AG04449 (cell line): ENCODE measurements at places on chromosomes 12 and 14.
A peak's percentile ranks its signal among the peaks of the same experiment; 100 is the strongest.

- no peak for DNase-seq
Measured at GRCh38 chr12:131721548-131721947, 10.7 kb downstream of the SFSWAP start.

- no peak for DNase-seq
Measured at GRCh38 chr14:88045705-88046104, 40.8 kb downstream of the GPR65 start.

GRCh38 chr12:68505970-68506369 is 104.7 kb upstream of the RAP1B start:
- DNase-seq, result no peak

- DNase-seq, result no peak
Measured at GRCh38 chr14:99395909-99396530, 84.6 kb downstream of the SETD3 start.

- no peak for DNase-seq
Measured at GRCh38 chr12:46783871-46784270, 41.9 kb downstream of the SLC38A4 start.

GRCh38 chr14:24130717-24131548 is 474 bp downstream of the FITM1 start:
- no peak for DNase-seq

- no peak for DNase-seq
Measured at GRCh38 chr12:69423037-69423905, 46.9 kb upstream of the FRS2 start.

DNA sequence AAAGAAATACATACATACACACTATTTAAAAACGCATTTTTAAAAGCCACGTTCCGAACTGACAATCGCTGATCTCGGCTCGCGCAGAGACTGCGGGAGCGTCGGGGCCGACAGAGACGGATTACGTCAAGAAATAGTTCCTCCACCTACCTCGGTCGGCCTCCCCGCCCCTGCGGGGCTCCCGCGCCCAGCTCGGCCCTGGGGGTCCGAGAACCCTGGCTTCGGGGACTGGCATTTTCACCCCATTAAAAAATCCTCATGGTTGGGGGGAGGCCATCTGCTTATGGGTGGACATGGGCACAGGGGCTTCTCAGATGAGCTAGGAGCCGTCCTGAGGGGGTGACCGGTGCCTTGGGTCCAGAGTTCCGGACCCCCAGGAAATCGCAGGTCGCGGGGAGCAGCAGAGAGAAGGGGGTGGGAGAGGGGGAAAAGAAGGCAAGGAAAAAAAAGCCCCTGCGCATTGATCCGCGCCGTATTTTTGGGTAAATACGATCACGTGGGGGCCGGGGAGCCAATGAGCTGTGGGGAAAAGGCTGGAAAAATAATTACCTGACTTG is 324 bp upstream of the HOXC9 start:
- no peak for DNase-seq

GRCh38 chr12:125341422-125341821 is 276.2 kb downstream of the AACS start:
- DNase-seq, result no peak

DNA sequence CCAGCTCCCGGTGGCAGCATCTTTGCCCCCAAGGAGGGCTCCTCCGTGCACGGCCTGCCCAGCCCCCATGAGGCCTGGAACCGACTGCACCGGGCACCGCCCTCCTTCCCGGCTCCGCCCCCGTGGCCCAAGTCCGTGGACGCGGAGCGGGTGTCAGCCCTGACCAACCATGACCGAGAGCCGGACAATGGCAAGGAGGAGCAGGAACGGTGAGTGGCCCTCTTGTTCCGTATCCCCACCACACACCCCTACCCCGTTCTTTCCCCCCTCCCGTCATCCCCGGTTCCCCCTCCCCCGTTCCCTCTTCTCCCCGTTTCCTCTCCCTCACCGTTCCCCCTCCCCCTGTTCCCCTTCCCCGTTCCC is 28.3 kb downstream of the LRCOL1 start:
- no peak for DNase-seq

GRCh38 chr14:32205984-32206383 is 2.9 kb upstream of the RNU6-8 start:
- DNase-seq, result no peak

DNA sequence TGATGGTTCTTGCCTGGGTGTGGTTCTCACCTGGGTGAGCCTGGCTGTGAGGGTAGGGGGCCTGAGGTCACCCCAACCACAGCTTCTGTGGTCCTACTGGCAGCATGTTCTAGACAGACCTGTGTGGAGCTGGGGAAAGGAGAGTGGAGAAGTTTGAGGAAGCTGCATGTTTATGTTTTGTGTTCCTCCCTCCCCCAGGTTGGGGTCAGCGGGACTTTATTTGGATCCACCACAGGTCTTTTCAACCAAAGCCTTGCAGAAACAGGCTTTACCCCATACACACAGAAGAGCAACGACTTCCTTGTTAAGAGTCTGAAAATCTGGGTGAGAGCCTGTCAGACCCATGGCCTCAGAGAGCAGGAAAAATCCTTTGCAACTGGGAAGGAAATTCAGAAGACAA is 5.6 kb downstream of the CD9 start:
- DNase-seq, result no peak

GRCh38 chr14:62952226-62952625 is 93.0 kb downstream of the KCNH5 start:
- DNase-seq, result no peak

DNA sequence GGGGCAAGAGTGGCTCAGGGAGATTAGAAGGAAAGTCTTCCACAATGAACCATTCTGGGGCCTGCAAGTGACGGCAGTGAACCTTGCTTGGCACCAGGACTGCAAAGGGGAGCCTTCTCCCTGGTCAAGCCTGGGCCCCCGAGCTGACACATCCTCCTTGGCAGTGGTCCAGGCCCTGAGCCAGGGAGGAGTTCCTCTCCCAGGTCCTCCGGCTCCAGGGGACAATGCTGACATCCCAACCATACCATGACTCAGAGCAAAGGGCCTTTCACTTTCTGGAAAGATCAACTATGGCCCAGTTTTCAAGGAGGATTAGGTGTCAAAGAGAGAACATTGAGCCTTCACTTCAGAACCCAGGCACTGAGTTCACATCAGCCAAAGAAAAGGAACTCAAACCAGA is 756.5 kb upstream of the TBX3 start:
- DNase-seq, result peak; percentile 14

DNA sequence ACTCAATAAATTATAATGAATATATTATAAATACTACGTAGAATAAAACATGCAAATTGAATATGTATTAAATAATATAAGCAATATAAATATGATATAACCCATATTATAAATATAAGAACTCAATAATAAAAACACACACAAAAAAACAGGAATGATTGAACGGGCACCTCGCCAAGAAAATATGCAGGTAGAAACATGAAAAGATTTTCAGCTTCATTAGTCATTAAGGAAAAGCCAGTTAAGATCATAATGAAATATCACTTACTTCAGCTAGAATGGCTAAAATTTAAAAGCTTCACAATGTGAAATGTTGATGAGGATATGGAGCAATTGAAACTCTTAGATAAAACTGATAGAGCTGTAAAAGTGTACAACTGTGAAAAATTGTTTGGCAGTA is 17.8 kb upstream of the SEL1L start:
- no peak for DNase-seq

DNA sequence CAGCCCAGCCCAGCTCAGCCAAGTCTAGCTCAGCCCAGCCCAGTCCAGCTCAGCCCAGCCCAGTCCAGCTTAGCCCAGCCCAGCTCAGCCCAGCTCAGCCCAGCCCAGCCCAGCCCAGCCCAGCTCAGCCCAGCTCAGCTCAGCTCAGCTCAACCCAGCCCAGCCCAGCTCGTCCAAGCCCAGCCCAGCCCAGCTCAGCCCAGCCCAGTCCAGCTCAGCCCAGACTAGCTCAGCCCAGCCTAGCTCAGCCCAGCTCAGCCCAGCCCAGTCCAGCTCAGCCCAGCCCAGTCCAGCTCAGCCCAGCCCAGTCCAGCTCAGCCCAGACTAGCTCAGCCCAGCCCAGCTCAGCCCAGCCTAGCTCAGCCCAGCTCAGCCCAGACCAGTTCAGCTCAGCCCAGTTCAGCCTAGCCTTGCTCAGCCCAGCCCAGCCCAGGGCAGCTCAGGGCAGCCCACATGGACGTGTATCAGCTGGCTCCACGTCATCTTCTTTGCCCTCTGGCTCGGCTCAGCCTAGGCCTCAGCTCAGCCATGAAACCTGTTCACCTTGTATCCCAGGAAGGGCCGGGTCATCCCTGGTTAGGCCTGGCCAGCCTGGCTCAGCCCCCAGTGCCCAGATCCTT is 185.6 kb downstream of the TMEM121 start:
- no peak for DNase-seq

DNA sequence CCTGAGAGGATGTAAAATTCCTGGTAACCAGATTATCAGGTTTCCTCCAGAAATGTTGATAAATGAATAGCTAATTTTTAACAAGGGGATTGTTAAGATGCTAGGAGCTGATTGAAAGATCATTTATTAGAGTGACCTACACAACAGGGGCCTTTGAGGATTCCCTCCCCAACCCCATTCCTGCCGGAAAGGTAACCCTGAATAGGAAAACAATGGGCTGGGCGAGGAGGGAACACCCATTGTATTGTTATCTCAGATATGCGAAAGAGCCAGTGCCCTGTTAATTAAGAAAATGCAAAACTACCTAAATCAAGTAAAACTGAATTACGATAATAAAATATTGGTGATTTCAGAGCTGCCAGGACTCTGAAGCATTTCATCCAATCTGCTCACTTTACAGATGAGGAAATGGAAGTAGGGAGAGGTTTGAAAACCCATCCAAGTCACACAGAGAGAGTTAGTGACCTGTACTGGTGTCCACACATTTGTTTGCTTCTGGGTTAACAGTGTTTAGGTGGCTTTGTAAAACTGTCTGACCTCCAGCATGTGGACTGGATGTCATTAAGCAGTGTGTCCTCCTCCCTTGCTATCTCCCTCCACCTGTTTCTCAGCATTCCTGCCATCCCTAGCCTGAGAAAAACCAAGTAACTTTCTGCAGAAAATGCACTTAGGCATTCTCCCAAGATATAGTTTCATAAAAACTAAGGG is 214.8 kb downstream of the TTC6 start:
- no peak for DNase-seq

DNA sequence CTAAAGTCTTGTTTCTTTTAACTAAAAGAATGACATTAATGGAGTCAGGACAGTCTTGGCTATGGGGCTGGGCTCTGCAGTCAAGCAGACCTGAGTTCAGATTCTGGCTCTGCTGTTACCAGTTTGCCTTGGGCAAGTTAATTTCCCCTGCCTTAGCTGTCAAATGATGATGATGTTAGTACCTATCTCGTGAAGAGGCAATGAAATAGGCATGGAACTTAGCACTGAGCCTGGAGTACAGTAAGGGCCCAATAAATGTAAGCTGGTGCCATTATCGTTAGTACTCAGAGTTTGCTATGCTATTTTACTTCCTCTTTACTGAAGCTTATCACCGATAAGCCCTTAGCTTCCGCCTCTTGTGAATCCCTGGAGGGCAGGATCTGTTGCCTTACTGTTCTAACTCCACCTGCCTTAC is 8.5 kb downstream of the FBXW8 start:
- no peak for DNase-seq

- peak; percentile 90 for DNase-seq
Measured at GRCh38 chr14:69719501-69719951, 47.4 kb upstream of the SRSF5 start.

DNA sequence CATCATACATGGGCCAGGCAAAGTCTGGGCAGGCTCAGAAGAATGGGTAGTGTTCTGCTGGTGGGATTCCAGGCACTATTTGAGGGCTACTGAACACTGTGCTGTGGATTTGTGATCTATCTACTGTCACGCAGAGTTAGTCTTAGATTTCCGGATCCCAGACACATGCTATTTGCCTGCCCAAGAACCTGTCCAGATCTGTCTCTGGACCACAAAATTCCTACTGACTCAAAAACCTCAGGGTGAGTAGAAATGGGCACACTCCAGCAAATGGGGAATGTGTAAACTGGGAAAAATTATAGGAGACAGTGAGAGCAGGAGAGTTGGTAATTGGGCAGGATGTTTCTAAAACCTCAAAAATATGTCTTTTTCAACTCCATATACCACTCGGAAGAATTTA is 129.9 kb downstream of the GALC start:
- DNase-seq, result no peak

GRCh38 chr14:101492716-101493115 is 68.6 kb upstream of the DIO3 start:
- DNase-seq, result no peak

- no peak for DNase-seq
Measured at GRCh38 chr14:69268763-69269162, 8.8 kb downstream of the GALNT16 start.

DNA sequence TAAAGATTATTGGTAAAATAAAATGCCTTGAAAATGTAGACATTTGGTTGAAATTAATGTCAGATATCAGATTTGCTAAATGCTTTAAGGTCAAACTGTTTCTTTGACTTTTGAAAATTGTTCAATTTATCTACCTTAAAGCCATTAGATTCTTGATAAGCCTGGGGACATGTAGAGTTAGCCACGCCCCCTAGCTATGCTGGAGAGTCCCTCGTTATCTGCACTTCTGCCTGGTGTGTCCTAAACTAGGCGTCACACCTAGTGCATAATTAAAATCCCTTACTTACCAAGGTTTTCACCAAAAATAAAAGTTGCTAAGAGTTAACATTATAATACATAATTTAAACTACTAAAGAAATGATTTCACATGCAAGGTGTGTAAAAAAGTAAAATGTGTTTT is 79.5 kb downstream of the EGLN3 start:
- DNase-seq, result no peak

GRCh38 chr12:43029971-43030370 is 440.4 kb upstream of the PRICKLE1 start:
- DNase-seq, result no peak

DNA sequence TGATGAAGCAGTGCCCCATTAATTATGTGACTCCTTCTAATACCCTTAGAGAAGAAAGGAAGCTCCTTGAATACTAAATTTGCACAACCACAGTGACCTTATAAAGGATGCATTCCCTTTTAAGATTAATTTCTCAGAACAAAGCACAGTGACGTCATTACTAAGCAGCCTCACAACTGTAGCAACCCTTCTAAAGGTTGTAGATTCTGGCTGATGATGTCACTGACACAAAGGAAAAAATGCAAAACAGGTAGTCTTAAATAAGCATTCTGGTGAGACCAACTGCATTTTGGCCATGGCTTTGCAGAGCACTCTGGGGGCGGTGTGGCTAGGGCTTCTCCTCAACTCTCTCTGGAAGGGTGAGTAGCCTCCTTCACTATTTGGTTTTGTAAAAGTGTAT is 38.4 kb upstream of the OR4E1 start:
- DNase-seq, result no peak

GRCh38 chr14:59301354-59301753 is 112.9 kb downstream of the DAAM1 start:
- DNase-seq, result no peak

DNA sequence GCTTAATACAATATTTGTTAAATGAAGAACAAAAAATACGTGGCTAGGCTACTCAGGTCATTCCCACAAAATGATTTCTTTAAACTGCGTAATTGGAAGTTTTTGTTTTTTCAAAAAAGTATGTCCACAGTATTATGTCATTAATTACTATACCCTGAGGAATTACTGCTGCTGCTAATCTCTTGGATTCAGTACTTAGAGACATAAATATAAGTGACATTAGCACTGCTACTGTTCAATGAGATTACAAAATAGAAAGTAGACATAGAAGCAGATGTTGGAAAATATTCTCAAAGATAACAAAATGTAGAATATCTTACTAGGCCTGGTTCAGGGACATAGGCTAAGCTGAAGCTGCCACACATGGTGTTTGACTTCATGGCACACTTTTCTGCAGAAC is 36.3 kb downstream of the HMGA2 start:
- no peak for DNase-seq
